H1 (cell line): ENCODE measurements at places on chromosomes 7 and 10.

DNA sequence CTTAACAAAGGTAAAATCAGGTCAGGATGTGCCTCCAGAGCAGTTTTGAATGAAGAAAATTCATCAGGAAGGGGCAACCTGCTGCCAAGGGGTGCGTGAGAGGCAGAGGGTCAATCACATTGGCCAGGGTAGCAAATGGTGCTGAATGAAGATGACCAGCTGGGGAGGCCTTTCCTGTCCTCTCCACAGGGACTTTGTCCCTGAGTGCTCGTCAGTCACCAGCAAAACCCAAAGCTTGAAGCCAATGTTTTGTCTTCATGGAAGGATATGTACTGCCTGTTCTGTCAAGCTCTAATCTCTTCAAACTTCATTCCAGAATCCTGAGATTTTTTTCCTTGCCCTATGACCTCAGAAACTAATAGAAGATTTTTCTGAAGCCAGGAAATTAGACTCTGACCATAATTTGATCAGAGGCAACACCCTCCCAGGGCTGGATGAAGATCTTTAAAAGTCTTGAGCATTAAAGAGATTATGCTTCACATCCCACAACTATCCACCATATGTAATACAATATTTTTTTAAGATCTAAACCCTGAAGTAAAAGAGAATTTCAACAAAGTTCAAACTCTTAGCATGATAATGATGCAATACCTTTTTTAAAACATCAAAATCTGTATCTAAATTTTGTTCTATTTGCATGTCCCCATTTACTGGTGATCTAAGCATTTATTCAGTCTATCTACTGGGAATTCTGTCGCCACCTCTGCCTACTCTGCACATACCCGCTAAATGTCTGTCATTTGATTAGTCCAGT is 243.0 kb downstream of the SNX13 start:
- no peak for DNase-seq

DNA sequence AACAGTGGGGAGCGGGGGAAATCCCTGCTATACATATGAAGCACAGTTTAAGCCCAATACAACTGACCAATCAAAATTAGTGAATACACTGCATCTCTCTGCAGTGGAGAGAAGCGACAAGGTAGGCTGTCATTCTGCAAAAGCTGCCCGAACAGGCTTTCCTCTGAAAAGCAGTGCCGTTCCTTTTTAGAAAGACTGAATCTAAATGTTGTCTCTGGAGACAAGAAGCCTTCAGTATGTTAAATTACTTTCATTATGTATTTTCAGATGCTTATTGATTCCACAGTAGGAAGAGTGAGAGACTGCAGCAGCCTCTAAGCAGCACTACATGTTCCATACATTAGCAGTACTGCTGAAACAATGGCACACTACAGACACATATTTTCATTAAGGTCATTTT is at the start of gene GPR22:
TSS of gene GPR22 (plus strand) at position 129 of the 400 bp plus-strand sequence. CDS start 4,004 bp downstream, outside the sequence.
- no peak for DNase-seq

DNA sequence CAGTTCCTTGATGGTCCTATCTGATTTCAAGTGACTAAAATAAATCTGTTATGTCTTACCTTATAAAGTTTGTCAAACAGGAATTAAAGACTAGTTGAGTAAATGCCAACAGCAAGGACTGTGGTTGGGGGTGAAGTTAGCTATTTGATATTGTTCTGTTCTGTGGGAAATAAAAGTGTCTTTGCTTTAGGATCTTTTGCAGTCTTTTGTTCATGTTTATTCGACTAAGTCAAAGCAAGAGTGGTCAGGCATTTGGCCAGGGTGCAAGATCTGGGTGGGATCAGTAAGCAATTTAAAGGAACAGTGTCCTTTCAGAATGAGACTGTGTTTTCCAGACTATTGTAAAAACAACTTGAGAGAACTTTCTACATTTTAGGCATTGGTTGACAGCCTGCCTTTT is at the start of gene COL28A1:
TSS of gene COL28A1 (minus strand) at position 183 of the 400 bp plus-strand sequence. CDS start 2,998 bp downstream, outside the sequence.
- DNase-seq: no peak

DNA sequence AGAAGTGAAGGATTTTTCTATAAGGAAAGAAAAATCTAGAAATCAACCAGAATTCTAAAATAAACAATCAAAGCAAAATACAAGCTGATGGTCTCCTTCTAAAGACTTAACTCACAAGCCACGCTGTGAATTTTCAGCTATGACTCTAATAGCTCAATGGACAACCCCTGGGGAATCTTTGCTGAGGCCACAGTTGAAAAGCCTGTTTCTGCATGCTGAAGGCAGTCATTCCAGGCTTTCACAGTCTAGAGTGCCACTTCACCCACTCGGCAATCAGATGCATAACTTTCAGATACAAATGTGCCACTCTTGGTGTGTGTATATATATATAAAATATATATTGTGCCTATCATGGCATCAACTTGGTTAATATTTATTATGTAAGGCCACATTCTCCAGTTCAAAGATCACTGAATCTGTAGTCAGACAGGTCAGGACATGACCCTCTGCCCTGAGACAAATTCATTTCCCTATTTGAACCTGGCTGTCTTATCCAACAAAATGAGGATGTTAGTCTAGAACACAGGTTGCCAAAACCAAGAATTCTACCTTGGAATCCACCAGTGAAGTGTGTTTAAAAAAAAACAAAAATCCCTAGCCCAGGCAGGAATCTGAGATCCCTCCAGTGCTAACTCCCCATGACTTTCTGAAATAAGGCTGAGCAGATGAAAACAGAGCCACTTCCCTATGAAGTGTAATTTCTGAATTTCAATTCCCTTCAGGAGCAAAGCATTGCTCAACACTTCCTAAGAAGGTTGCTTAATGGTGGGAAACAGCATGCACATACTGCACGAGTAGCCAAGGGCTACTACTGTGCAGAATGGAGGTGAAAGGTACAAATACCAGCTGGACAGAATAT is 9.9 kb downstream of the LIPA start:
- DNase-seq: no peak

GRCh38 chr10:43979551-43979950 is 330.9 kb upstream of the ZNF32 start:
- no peak for DNase-seq

DNA sequence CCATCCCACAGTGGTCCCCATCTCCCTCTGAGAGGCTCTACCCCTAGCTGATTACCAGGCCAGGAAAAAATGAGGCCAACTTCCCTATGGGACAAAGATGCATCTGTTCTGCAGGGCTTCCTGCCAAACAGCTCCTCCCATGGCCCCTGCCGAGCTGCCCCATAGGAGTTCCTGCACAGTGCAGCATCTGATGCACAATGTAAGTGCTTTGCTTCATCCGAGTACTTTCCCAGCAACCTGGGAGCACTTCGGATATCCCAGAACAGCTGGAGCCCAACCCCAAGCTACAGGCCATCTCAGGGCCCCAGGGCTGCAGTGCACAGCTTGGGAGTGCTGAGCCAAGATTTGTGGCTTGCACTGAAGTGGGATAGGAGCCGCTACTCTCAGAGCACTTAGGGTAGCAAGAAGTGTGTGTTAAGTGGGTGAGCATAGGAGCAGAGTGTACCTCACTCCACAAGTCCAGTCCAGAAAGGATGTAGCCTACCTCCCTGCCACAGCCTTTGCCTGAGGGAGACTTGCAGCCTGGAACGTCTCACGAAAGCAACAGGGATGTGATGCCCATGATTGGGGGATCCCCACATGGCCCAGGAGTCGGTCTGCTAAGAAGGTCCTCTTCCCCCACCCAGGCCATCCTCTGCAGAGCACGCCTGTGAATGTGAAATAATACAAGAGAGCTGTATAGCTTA is 209.6 kb upstream of the VWC2 start:
- DNase-seq: no peak

- DNase-seq: no peak
Observed at GRCh38 chr7:97818066-97818663, 54.0 kb downstream of the ASNS start.

DNA sequence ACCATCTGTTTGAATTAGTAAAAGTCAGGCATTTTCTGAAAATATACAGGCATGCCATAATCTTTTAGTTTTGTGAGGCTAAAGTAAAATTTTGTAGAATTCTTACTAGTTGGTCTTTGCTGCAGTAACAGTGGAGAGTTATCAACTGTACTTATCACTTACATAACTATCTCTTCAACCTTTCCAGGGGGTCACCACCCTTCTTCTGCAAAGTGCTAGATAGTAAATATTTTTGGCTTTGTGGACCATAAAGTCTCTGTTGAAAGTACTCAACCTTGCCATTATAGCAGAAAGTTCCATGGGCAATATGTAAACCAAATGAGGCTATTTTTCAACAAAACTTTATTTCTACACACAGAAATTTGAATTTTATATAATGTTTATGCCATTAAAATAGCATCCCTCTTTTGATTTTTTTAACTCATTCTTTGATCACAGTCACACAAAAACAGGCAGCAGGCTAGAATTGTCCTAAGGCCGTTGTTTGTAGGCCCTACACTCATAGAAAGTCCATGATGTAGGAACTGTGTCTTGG is 59.5 kb upstream of the KLF6 start:
- no peak for DNase-seq

- no peak for DNase-seq
Observed at GRCh38 chr10:59229441-59229840, 53.0 kb downstream of the PHYHIPL start.

DNA sequence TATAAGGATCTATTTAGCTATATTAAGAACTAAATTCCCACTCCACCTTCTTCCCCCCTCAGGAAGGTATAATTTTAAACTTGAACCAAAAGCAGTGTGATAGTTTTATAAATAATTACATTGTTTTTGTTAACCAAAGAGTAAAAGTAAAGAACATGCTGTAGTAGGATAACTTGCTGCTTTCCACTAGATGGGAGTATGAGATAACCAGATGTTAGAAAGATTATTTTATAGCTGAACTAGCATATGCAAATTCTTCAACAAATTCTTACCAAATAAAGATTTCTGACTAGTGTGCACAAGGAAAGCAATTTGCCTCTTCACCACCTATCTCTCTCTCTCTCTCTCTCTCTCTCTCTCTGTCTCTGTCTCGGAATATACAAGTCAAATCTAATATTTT is 31.8 kb downstream of the TES start:
- no peak for DNase-seq

DNA sequence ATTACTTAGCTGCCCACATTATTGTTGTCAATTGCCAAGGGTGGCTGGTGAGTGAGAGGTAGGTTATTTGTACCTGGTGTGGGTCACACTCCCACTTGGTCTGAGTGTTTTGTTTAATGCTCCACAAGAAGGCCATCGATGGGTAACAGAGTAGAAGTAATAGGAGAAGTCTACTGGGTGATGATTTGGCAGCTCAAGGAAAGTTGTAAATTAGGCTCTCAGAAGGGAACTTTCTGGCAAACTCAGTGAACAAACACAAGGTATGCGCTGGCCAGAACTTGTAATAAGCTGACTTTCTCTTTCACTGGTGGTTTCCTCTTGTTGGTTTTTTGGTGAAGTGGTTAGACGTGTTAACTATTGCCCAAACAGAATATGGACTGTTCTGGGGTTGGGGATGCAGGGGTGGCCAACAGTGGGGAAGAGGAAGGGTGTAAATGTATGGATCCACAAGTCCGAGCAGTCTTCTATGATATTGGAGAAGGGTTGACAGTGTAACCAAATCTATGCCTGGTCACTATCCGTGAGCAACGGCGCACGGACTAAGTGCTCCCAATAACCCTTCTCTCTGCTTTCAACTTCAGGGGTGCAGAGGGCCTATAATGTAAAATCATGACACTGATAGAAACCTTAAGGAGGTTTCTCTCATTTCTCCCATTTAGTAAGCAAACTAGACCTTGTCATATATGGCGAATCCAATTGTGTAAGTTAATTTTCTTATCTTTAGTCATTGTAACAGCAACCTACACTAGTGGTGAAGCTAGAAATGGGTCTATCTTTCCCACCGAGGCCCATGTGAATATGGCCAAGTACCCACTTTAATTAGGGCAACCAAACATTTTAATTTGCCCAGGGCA is 212.8 kb downstream of the PTEN start:
- no peak for DNase-seq

DNA sequence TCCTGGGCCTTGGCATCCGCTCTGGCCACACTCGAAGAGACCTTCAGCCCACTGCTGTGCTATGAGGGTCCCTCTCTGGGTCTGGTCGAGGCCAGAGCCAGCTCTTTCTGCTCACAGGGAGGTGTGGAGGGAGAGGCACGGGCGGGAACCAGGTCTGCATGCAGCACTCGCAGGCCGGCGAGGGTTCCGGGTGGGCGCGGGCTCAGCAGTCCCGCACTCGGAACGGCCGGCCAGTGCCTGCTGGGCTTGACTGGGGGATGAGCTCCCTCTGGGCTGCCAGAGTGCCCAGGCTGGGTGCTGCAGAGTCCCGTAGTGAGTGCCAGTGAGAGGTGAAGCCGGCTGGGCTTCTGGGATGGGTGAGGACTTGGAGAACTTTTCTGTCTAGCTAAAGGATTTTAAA is 882.7 kb downstream of the XPNPEP1 start:
- no peak for DNase-seq

- no peak for DNase-seq
Observed at GRCh38 chr7:136030867-136031318, 53.7 kb upstream of the MTPN start.

DNA sequence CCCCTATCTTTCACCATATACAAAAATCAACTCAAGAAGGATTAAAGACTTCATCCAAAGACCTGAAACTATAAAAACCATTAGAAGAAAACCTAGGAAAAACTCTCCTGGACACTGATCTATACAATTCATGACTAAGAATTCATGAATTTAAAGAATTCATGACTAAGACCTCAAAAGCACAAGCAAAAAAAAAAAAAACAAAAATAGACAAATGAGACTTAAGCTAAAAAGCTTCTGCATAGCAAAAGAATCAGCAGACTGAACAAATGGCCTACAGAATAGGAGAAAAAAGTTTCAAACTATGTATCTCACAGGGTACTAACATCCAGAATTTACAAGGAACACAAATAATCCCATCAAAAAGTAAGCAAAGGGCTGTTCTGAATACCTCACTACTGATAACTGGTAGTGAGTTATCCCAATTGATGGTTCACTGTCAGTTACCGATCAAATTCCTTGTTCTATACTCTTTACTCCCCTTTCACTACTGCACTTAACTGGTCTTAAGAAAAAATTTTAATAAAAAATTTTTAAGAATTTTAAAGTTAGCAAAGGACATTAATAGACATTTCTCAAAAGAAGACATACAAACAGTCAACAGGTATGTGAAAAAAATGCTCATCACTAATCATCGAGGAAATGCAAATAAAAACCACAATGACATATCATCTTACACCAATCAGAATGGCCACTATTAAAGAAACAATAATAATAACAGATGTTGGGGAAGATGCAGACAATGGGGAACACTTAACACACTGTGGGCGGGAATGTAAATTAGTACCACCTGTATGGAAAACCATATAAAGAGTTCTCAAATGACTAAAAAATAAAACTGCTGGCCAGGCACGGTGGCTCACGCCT is 33.2 kb downstream of the KMT2C start:
- no peak for DNase-seq
